ENCODE measurements at places on chromosomes 7 and 10.

DNA sequence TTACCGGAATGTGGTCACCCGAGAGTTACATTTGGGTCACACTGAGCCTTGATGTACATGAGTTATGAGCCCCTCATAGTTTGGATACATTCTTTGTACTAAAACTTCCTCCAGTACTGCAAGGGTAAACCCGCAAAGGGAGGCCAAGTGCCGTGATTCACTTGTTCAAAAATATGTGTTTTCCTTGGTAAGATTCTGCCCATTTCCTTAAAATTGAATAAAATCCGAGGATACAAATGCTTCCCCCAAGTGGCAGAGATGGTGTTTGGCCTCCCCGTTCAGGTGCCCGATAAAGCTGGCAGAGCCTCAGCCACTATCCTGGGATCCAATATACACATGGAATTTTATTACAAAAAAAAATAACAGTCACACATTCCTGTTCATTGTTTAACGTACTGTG lies 268.3 kb downstream of the DIP2C start:
- no peak for DNase-seq

GRCh38 chr10:42809676-42810075 lies 27.1 kb downstream of the BMS1 start:
- DNase-seq = no peak

DNA sequence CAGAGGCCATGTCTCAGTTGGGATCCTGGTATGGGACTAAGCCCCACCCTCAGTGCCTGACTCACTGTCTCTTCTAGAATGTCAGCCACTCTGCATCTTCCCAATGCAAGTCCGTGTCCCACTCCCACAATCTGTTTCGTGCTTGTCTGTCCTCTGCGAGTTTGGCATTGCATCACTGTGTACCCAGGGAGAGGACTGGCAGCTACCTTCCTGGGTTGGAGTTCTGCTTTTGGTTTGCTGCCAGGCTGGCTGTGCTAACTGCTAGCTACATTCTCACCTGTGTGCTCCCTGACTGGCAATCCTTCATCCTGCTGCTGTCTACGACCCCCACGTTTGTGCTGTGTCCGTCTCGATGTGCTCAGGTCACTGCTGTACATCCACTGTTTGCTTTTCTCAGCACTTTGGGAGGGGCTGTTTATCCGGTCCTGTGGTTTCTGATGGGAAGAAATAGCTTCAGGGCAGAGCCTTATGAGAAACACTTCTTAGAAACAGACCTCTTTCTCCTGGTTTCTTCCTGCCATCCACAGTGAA lies 56.0 kb upstream of the GLI3 start:
- DNase-seq = no peak

- DNase-seq = no peak
These were observed 282.8 kb downstream of the RPS24 start for GRCh38 chr10:78316451-78316931.

DNA sequence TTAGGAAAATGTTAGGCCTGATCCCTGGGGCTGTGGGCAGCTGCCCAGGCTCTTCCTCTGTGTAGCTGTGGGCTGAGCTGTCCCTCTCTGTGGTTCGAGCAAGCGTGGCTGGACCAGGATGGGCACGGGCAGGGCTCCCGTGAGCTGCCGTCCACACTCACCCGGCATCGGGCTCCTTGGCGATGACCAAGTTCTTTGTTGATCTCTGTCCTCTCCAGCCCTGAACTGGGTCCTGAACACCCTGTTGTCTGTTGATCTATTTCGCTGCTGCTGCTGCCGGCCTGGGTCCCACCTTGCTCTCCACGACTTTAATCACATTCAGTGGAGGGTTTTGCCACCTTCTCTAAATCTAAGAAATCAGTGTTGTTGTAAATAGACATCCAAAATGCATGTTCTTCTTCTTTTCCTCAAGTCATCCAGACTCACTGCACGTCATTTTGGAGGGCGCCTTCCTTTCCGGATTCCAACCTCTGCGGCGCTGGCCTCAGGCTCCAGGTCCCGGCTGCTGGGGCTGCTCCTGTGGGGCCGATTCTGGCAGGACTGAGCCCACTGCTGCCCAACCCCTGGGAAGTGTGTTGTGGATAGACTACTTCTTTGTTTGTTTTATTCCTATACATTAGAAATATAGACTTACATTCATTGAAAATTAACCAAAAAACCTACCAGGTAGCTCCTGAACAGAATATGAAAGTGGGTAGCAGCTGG lies 100.6 kb downstream of the DYNC2I1 start:
- DNase-seq = no peak

- DNase-seq = no peak
These were observed 1.9 kb downstream of the COX15 start for GRCh38 chr10:99730026-99730425.

DNA sequence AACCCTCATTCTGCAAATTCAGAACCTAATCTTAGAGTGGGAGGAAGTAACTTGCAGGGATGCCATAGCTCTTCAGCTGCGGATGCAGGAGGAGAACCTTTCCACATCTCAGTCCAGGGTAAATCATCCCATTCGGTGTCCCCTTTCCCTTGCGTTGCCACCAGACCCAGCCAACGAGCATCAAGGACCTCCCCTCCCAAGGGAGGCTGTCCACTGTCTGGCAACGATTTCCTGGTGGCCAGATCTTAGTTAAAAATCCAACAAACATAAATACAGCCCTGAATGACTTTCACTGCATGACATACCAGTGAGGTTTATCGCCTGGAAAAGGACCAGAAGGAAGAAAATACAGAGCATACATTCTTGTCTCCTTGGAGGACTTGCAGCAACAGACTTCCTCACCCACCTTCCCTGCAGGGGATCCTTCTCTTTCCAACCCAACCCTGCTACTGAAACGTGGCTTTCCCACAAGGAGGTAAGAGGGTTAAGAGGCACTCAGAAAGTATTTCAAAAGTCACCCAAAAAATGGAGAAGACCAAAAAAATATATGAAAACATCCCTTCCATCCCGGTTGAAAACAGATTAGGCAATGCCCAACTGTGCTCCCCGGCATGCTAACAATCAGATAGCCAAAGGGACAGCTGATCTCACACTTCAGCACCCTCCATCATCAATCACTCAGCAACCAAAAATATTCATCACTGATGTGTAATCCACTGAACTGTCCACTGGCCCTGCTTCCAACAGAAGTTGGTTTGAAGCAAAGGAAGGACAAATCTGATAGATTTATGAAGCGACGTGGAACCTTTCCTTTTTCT lies 206.6 kb downstream of the TNS3 start:
- DNase-seq = no peak

GRCh38 chr10:2334575-2334974 lies 597.2 kb upstream of the ADARB2 start:
- DNase-seq = no peak

DNA sequence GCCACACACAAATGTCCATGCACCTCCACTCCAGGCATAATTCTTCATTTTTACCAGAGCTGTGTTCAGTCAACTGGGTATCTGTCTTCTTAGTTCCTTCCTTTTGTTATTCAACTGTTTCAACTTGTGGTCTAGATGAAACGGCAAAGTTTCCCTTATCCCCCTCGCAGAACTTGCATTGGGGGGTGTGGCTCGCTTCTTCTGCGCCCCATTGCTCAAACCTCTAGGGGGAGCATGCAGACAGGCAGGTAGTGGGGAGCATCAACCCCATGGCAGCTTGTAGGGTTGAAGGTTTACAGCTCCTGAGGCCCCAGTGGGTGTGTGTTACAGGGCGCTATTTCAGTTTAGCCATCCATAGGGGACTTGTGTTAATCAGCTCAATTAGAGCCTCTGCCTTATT lies 38.3 kb upstream of the COBL start:
- DNase-seq = no peak

GRCh38 chr7:150910996-150911422 lies 58.7 kb downstream of the AOC1 start:
- no peak for DNase-seq

DNA sequence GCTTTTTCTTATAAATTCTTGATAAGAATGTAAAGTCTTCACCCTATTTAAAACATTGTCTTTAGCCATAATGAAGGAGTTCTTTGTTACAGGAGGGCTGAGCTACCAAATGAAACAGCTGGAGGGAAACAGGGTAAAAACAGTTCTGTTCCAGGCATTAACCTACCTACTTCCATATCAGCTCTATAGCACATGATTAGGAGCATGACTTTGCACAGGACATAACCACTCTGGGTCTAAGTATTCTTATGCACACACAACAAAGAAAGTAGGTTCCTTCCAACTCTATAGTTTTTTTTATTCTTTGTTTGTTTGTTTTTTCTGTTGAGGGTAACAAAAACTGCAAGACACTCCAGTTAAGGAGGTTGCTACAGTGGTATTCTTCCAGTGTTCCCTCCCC lies 52.7 kb downstream of the SCIN start:
- no peak for DNase-seq

DNA sequence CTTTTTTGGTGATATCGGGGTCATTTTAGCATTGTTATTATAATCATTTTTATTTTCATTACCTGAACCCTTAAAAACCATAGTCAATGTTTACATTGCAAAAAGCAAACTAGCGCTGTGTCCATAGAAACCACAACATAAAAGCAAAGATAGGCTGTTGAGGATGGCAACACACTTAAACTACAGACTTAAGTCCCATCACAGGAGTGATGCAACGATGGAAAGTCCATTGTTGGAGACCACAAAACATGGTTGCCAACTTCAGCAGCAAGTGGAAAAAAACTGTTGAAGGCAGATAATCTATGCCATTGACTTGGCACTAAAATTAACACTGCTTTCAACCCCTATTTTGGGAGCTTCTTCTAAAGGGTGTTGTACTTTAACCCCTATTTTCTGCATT lies 398.8 kb upstream of the IGFBP3 start:
- DNase-seq = no peak

DNA sequence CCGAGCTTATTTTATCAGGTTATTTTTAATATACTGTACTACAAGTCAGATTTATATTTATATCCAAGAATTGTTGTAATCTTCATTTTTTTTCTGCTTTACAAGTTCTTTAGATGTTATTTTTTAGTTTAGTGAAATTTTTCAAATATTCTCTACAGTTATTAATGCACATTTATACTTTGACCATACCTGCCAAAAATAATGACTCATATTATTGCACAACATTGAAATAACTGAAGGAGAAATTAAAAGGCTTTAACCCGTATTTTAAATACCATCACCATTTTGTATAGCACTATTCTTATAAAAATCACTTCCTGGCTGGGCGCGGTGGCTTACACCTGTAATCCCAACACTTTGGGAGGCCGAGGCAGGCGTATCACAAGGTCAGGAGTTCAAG lies 278.5 kb downstream of the BICC1 start:
- DNase-seq = no peak

- DNase-seq = no peak
These were observed 36.3 kb upstream of the EXOC6 start for GRCh38 chr10:92811986-92812385.

DNA sequence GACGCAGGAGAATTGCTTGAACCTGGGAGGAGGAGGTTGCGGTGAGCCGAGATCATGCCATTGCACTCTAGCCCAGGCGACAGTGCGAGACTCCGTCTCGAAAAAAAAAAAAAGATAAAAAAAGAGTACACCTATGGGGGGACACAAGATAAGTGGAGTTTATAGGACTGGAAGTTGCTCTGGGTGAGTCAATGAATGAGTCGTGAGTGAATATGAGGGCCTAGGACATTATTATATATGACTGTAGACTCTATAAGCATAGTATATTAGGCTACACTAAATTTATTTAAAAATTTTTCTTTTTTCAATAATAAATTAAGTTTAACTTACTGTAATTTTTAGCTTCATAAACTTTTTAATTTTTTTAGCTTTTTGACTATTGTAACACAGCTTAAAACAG lies 19.4 kb upstream of the SGCE start:
- no peak for DNase-seq

- DNase-seq = no peak
These were observed 73.2 kb downstream of the RHOBTB1 start for GRCh38 chr10:60870803-60871202.

DNA sequence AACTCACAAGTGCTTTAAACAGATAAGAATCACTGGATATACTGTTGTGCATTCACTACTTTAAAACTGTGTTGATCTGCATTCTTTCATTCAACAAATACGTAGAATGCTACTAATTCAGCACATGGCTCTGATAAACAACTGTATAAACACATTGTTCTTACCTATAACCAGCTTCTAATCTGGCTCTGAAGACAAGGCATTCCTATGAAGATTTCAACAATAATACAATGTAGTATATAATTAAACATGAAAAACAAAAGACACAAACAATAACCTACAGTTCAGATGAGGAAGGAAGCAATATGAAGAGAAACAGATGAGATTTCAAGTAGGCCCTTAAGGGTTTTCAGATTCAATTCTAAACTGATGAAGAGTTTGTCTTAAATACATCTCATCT lies 31.1 kb upstream of the ANLN start:
- DNase-seq = no peak

DNA sequence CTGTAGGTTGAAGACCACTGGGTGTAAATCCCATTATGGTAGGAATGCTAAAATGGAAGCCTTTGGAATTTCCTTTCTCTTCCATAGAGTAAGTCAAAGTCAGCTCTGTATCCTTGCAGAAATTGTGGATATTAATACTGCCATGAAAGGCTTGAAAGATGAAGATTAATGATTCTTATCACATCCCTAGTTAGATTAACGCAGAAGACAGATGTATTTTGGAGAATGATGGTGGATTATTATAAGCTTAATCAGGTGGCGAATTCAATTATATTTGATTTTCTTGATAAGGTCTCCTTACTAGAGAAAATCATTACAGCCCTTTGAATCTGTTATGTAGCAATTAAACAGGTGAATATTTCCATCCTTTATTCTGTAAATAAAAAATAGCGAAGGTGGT lies 270.1 kb downstream of the PHF14 start:
- no peak for DNase-seq

GRCh38 chr10:90847436-90847835 lies 10.4 kb downstream of the HTR7 start:
- no peak for DNase-seq

DNA sequence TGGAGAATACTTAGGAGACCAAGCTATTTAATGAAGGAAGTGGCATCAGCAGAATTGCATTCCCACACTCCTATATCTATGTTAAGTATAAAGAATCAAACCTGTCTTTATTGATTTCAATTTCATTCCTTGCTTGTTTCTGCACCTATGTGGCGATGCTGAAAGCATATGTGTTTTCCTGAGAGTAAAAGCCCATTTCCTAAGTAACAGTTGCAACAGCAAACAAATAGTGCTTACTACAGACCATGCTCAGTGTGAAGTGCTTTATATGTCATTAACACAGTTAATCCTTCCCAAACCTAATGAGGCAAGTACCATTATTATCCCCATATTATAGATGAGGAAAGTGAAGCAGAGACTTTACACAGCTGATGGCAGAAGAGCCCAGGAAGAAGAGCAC lies 552.1 kb downstream of the PARD3 start:
- no peak for DNase-seq

- no peak for DNase-seq
These were observed 436.8 kb downstream of the RPS24 start for GRCh38 chr10:78470267-78471103.

GRCh38 chr7:127650847-127651555 lies 993 bp upstream of the SND1 start:
- no peak for DNase-seq
